ENCODE measurements at places on chromosomes 2 and 18.

GRCh38 chr2:222698276-222698675 lies 26.8 kb downstream of the MOGAT1 start:
- DNase-seq = no peak

- no peak for DNase-seq
Measured at GRCh38 chr2:104919127-104919526, 65.2 kb downstream of the POU3F3 start.

GRCh38 chr2:144523596-144524117 lies 3.7 kb upstream of the ZEB2 start:
- DNase-seq = no peak

DNA sequence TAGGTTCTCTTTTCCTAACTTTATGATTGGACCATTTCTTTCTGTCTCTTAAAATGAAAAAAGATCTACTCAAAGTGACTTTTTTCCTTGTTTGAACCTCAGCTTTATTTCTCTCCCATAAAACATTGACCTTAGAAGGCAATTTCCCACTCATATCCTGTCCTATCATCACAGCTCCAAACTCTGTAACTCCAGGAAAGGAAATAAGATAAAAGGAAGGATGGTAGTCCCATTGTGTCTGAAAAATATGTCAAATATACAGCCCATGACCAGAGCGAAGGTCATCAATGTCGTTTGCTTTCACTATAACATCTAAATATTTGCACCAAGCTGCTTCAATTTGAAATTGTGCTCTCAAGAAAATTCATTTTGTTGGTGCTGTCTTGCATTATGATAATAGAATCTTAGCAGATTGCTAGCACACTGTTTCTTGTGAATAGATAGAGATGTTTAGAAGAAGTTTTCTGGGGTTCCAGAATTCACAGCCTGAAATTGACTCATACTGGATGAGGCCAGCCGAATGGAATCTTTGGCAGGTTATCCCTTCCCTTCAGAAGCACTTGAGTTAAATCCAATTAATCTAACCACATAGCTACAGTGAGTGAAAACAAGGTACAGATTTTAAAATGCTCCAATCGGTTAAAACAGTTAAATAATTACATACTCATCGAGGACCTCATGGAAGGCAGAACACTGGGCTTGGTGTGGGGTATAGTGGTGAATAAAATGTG lies 95.1 kb downstream of the CRIM1 start:
- no peak for DNase-seq

DNA sequence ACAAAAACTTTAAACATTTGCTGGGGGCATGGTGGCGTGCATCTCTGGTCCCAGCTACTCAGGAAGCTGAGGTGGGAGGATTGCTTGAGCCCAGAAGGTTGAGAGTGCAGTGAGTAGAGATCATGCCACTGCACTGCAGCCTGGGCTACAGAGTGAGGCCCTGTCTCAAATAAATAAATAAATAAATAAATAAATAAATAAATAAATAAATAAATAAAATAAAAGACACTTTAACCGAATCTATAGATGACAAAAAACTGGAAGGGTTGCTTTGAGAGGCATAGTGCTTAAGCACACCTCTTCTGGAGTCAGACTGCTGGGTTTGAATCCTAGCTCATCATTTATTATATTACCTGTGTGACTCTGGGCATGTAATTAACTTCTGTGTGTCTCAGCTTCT lies 21.2 kb upstream of the CHN1 start:
- DNase-seq = no peak

DNA sequence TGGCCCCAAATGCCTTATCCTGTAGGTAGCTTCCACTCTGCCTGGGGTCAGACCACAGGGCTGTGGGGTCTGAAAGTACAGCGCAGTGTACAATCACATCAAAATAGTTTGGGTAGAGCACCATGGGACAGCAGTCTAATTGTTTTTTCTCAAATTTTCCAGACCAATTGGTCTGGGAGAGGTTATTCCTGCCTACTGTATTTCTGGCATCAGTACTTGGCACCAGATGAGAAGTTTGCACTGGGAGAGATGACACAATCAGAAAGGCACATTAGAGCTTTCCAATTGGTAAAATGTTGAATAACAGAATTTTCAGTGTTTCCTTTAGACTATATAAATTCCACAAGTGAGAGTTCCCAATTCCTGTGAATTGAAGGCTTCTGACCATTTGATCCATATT lies 30.9 kb upstream of the LRRTM1 start:
- DNase-seq = no peak

- no peak for DNase-seq
Measured at GRCh38 chr2:100895402-100895801, 75.5 kb downstream of the NPAS2 start.

DNA sequence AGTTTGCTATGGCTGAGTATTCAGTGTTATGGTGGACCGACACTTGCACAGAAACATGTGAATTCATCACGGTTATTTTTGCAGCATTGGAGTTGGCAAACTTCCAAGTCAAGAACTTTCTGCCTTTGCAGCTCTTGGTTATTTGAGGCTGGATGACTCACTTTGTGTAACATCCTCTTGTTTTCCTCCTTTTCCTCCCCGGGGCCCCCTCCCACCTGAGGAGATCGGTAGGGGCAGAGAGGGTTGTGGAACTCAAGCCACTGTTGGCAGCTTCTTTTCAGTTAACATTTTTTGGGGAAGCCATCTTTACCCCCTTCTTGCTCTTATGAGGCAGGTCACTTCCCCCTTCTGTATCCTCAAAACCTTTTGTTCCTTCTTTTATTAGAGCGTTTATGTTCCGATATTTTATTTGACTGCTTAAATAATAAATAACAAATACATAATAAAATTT lies 48.6 kb downstream of the DDX1 start:
- DNase-seq = no peak

DNA sequence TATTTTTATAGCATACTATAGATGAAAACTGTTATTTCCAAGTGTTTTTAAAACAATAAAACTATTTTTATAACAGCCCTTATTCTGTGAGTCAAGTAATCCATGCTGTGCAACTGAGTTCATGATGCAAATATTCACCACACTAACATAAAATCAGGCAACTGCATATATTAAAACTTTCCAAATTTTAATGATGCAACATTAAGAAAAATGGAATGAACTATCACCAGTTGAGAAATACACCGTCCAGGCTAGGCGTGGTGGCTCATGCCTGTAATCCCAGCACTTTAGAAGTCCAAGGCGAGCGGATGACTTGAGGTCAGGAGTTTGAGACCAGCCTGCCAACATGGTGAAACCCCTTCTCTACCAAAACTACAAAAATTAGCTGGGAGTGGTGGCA lies 114.5 kb downstream of the CDH2 start:
- no peak for DNase-seq

GRCh38 chr2:66748939-66749338 lies 314.0 kb downstream of the MEIS1 start:
- no peak for DNase-seq

- DNase-seq = no peak
Measured at GRCh38 chr2:197152451-197153228, 157.9 kb downstream of the ANKRD44 start.

- DNase-seq = no peak
Measured at GRCh38 chr18:57950542-57950941, 93.5 kb upstream of the NEDD4L start.

GRCh38 chr2:130918393-130918792 lies 81.7 kb downstream of the ARHGEF4 start:
- DNase-seq = no peak

DNA sequence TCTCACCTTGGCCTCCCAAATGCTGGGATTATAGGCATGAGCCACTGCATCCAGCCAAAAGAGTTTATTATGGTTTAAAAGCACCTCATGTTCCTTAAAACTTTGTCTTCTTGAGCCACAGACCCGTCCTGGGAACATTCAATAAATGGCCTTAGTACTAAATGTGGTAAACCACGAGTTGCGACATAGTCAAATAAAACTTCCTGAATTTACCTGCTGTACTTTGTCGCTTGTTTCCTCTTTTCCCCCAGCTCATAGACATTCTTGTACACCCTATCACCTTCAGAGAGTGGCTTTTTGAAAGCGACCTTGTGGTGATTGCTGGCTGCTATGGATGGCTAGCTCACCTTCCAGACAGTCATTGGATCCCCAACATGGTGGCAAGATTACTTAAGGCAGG lies 310.4 kb downstream of the LRRTM1 start:
- no peak for DNase-seq

DNA sequence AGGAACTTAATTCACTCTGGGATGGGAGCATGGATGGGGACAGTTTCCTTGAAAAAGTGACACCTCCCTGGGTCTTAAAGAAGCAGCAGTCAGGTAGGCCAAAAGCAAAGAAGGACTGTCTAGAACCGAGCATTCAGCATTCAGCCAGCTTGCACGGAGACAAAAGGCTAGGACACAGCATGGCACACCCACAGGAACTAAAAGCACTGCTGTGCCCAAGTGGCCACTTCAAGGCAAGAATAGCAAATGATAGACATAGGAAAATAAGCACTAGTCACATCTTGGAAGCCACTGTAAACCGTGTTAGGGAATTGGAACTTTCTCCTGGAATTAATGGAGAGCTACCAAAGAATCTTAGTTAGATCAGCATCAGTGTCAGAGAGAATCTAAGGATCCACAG lies 47.0 kb downstream of the LRP2 start:
- no peak for DNase-seq

DNA sequence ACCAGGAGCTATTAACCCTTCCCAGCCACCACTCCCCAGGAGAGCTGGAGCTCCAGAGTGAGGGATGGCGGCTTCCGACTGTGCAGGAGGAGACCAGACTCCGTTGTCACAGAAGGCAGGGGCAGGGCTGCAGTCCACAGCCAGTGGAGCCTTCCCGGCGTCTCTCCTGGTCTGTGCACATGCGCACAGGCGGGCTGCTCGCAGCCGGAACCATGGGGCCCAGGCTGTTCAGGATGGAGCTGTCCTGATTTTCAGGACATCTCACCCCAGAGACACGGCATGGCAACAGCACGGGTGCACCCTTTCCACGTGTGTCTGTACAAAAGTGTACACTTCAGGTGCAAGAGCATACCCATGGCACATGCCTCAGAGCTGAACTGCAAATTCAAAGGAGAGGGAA lies 28.9 kb downstream of the EIPR1 start:
- DNase-seq = no peak

DNA sequence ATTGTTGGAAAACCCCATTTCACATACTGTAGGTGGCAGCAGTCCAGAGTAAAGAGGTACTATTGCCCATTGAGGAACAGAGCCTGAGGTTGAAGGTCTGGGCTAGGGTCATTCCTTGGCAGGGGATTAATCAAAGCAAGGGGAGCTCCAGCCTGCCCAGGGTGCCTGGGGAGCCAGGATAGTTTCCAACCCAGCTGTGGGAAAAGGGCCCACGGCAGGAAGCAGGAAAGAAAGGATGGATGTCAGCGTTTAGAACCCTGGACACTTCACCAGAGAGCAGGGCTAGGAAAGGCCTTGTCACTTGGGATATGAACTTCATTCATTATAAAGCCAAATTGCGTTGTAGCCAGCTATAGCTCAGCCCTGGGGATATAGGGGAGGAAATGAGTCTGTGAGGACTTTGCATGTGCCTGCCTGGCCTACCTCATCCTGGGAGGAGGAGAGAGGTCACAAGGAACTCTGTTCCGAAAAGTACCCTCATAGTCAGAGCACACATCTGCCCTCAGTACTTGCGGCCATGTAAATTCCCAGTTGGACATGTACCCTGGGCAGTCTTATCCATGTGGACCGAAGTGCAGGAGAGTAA lies 140.2 kb upstream of the COPS8 start:
- no peak for DNase-seq

DNA sequence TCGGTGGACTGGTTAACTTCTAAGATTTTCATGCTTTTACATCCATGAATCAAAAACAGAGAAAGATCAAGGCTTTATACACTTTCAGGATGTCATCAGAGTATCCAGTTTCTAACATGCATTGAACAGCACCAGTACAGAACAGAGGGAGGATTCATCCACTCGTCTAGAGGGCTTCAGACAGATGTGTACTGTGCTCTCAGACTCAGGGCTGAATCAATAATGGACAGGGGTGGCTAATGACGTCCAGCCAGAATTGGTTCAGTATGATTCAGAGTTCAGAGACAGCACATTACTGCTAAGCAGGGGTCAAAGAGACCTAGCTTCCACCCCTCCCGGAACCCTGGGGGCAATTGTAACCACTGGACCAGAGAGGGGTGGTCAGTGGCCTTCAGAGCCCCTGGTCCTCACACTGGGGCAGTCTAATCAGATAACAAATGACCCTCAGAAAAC lies 37.3 kb downstream of the RNU4ATAC start:
- DNase-seq = no peak

DNA sequence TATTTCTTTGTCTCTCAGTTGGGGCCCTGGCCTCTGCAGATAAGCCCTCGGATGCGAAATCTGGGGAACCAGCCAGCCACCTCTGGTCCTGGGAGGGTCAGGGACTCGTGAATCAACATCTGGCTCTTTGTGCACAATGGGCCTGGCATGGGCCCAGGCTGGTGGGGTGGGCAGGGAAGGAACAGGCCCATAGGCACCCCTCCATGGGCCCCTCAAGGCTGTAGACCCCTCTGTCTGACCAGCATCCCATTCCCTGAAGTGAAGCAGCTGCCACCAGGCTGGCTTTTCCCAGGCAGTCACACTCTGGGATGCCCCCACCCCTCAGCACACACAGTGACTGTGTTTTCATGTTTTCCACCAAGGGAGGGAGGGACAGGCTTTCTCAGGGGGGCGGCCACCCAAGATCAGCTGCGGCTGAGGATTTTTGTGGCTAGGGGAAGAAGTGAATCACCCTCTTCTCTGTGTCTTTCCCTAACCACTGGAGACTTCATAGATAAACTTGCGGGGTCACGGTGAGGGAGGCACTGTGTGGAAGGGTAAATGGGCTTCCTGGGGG lies 166.0 kb downstream of the AGAP1 start:
- DNase-seq = no peak

GRCh38 chr2:26317377-26318105 lies 28.4 kb upstream of the SELENOI start:
- no peak for DNase-seq

DNA sequence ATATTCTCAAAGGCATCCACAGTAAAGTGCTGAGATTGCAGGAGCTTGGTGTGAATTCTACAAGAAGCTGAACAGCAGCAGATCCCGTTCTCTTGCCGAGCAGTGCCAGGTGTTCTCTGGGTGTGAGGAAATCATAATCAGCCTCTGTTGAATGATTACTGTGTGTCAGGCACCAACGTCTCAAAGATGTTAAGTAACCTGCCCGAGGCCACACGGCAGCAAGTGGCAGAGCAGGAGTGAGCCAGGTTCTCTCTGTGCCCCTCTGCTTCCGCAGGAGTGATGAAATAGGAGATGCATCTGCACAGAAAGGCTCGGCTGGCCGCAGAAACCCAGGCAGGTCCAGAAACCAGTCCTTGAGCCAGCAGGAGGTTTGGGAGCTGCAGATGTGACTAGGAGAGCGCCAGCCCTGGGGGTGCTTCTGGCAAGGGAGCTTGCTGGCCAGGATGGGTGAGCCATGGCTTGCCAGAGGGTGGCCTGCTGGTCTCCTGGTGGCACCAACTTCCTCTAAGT lies 68.4 kb downstream of the COPS7B start:
- no peak for DNase-seq

DNA sequence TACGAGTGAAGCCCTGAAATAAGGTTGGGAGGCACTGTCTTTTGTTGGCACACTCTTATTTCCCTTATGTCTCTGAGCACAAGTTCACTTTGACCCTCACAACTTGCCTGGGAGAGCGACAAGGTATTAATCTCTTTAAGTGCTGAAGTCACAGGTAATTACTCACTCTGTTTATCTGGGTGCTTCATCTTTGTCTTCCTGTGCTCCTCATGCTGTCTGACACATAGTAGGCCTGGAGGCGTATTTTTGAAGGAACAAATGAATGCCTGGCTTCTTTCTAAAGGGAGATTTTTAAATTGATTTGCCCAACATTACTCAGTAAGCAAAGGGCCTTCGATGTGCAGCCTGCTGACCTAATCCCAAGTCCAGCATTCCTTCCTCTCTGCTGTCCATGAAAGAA lies 507.1 kb upstream of the TNP1 start:
- no peak for DNase-seq

- DNase-seq = no peak
Measured at GRCh38 chr2:167331636-167332232, 443.5 kb downstream of the XIRP2 start.
